Central memory CD8-positive, alpha-beta T cell (primary cell): ENCODE measurements at places on chromosomes 2 and 18.

DNA sequence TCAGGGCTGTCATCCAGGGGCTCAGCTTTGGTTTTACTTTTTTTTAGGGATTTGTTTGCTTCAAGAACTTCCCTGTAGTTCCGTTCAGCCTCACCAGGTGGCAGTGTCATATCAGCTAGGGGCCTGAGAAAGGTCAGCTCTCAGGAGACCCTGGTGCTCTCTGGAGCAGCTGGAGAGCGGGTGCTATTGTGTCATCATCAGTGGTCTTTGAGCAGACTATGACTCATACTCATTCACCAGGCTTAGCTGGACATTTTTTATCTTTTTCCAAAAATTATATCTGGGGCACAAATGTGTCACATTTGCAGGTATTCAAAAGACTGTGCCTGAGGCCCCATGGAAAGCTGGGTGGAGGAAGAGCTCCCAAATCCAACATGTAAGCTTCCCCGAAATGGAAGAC is 24.4 kb downstream of the ZNF892 start:
- DNase-seq = no peak

- DNase-seq = no peak
These were observed 306.0 kb upstream of the EPC2 start for GRCh38 chr2:148338541-148338940.

GRCh38 chr2:172742931-172743540 is 7.4 kb downstream of the RAPGEF4 start:
- DNase-seq = no peak

GRCh38 chr2:206873423-206873822 is 65.9 kb upstream of the CPO start:
- no peak for DNase-seq

GRCh38 chr2:22854588-22854987 is 530.4 kb upstream of the KLHL29 start:
- no peak for DNase-seq

DNA sequence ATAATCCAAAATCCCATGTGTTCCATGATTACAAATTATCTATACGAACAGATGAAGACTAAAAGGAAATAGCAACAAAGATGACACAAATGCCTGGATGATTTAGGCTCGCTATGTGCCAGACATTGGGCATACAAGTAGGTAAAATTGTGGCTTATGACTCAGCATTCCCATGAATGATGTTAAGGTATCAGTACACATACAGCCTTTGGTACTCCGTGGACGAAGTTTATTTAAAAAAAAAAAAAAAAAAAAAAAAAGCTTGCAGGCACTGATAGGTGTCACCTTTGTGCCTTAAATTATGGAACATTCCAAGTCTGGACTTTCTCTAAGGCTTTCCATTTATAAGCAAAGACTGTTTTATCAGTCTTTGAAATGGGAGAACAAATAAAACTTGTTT is 2.7 kb downstream of the CHAC2 start:
- DNase-seq = no peak

DNA sequence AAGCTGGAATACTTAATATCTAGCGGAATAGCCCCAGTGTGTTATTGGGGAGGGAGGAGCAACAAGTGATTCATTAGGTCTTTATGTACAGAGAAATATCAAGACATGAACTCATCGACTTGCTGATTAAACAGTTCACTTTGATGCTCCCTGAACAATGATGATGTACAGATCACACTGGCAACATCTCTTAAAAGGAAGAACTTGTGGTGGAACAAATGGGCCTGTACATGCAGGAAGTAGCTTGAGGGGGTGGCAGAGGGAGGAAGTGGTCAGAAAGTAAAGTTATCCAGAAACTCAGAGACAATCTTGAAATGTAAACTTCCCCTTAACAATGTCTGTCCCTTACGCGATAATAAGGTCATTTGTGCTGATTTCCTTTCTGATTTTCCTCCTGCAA is 90.5 kb downstream of the NXPH2 start:
- DNase-seq = no peak

DNA sequence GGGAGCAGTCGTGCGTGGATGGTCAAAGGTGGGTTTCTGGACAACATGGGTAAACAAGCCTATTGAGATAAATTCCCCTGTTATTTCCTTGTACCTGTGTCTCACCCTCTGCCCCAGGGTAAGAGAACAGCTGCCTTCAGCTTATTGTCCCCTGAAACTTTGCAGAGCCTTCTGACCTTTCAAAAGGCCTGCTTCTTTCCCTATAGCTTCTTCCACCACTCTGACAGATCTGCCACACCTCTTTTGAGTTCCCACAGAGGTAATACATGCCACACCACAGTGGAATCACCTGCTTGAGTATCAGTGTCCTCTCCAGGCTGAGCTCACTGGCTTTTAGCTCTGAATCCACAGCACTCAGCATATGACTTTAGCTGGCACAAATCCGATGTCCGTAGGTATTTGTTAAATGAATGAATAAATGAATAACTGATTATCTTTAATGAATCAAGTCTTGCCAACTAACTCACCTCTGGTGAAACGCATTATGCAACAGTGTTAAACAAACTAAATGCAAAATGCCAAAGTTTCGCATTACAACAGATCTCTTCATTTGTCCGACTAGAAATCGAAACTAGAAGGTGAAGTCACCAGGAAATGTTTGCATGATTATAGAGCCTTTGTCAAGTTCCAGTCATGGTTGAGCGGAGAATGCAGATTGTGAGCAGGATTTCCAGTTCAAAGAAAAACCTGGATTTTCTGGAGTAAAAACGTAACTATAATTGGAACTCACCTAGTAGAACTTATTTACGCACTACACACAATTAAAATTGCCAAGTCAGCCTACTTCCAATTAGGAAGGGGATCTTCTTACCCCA is 16.4 kb downstream of the DYNAP start:
- DNase-seq = no peak

DNA sequence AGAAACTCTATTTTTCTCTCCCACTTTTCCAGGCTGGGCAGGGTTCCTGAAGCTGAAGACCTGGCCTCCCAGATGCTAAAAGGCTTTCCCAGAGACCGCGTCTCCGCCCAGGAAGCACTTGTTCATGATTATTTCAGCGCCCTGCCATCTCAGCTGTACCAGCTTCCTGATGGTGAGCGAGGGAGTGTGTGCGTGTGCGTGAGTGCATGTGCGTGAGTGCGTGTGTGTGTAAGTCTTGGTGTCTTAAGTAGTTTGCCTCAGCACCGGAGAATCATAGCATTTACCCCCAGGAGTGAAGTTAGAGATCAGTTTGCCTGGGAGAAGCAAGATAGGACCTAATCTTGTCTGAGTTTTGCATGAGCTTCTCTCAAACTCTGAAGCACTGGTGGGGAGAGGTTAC is 73.7 kb downstream of the CDK15 start:
- no peak for DNase-seq

GRCh38 chr2:134372611-134373131 is 118.8 kb downstream of the MGAT5 start:
- no peak for DNase-seq
